Stimulated activated CD8-positive, alpha-beta memory T cell treated with anti-CD3 and anti-CD28 coated beads, Interleukin-4, amount 100 ng/mL, for 1 hour (primary cell): ENCODE measurements at places on chromosomes 1 and 21.

GRCh38 chr1:216113181-216113580, 310.1 kb downstream of the USH2A start:
- no peak for DNase-seq

DNA sequence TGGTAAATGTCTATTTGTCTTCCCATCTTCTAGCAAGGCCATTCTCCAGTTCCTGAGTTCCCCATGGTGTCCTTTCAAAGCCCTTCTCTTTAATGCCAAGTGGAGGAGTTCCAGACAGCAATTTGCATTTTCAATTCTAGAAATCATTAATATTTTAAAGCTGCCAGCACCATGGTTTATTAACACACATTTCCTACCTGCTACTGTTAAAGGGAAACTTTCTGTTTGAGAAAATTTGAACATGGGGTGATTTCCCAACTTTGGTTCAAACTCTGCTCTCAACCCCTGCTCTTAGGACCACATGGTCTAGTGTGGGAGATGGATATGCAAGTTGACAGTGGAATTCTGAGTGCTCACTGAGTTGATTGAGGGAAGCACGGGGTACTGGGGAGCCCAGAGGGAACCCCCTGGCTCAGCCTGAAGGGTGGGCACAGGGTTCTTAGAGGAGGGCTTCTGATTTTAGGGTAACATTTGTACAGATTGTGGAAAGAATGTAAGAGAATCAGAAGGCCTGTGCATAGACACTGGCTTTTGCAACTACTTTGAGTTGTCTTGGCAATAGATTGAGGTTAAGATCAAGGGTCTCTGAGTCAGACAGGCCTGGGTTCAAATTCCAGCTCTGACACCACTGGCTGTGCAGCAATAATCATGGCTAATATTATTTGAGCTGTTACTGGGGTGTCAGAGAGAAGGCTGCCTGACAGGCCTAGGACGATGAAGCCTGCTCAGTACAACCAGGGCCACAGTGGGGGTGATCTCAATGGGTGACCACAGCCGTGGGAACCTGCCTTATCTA, 97.8 kb downstream of the BEND5 start:
- no peak for DNase-seq

DNA sequence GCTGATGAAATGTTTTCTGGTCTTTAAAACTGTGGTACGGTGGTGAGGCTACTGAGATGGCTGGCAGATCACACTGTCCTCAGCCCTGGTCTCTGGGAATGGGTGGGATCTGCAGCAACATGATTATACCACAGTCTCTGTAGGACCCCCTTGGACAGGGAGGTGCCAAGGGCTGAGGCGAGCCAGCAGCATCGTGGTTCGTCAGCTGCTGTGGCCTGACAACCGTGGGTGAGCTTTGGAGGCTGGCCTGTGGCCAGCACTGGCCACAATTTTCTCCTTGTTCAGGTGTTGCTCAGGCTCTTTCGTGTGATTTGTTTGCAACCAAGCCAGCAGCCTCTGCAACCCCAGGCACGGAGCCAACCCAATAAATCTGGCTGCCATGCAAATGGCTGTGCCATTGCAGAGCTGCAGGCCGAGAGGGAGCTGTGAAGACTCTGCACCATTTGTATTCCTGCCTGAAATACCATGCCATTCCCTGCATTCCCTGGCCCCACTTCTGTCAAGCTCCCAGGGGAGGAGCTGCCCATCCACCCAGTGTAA, 70.9 kb downstream of the PCP4 start:
- DNase-seq, result no peak

DNA sequence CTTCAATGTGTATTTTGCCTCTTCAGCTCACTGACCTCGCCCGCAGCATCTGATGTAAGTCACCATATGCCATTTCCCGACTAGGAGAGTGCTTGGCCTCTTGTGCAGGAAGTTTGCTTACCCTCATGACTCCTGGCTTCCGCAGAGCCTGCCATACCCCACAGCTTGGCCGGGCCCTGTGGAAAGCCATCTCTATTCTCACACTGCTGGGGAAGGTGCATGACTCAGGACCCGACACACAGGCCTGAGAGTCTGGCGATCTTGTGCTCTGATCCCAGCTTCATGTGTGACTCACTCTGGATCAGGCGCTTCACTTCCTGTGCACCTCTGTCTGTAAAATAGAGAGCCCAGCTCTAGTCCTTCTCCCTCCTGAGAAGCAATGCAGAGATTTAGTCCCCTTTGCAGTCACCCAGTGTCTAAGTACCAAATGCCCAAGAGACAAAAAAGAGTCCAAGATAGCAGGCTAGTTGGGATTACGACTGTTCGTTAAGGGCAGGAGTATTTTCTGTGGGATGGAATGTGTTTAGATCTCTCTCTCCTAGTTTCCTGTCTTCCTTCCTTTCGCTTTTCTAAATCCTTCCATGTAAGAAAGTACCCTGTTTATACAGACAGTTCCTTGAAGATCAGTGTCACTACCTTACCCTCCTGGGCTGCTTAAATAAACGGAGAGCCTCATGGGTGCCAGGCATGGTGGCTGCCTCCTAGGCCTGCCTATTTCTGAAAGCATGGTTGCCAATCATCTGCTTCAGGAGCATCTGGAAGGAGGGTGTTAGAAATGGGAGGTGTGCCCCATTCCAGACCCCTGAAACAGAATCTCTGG, 62.8 kb upstream of the KIF26B start:
- no peak for DNase-seq

- DNase-seq, result no peak
Measured at GRCh38 chr1:243708210-243708609, 141.8 kb downstream of the AKT3 start.

- no peak for DNase-seq
Measured at GRCh38 chr1:21587602-21587953, 78.4 kb downstream of the ALPL start.

DNA sequence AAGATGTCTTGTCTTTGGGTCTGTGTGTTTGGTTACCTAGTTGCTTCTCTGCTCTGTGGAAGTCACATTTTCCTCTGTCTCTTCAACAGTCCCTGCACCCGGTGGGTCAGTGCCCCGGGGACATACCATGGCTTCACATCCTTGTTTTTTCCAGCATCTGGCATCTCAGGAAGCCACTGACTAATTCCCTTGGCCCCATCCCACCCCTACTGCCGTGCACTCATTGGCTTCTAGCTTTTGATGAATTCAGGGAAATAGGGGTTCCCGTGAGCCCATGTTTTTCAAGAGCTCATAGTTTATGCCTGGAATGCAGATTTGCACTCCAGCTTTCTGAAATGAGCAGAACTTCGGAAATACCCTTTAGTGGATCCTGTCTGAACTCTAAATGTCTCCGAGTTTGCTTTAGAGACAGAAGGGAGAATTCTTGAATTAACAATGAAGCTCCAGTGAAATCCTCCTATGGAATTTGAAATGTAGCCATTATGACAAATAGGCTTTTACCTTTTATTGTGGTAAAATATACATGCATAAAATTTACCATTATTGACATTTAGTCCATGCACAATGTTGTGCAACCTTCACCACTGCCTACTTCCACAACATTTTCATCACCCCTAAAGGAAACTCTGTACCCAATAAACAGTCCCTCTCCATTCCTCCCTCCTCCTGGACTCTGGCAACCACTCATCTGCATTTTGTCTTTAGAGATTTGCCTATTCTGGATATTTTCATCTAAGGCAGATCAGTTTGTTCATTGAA, 67.5 kb downstream of the CLIC6 start:
- DNase-seq, result no peak
